Posterior cingulate gyrus (tissue), 11 donors: ENCODE measurements at places on chromosomes 13 and 19.

GRCh38 chr13:44768239-44768638 is 192.1 kb upstream of the TSC22D1 start:
- DNase-seq: no peak

- DNase-seq: no peak
Observed at GRCh38 chr19:5253406-5254110, 87.1 kb downstream of the PTPRS start.

DNA sequence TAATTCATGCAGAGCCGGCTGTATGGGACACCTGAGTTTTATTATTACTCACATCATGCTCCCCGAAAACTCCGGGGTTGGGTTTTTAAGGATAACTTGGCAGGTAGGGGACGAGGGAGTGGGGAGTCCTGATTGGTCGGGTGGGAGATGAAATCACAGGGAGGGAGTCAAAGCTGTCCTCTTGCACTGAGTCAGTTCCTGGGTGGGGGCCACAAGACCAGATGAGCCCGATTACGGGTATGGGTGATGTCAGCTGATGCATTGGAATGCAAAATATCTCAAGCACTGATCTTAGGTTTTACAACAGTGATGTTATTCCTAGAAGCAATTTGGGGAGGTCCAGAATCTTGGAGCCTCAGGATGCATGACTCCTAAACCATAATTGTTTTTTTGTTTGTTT is 18.6 kb upstream of the COG3 start:
- DNase-seq: no peak

GRCh38 chr13:103663996-103664395 is 597.8 kb upstream of the SLC10A2 start:
- no peak for DNase-seq

DNA sequence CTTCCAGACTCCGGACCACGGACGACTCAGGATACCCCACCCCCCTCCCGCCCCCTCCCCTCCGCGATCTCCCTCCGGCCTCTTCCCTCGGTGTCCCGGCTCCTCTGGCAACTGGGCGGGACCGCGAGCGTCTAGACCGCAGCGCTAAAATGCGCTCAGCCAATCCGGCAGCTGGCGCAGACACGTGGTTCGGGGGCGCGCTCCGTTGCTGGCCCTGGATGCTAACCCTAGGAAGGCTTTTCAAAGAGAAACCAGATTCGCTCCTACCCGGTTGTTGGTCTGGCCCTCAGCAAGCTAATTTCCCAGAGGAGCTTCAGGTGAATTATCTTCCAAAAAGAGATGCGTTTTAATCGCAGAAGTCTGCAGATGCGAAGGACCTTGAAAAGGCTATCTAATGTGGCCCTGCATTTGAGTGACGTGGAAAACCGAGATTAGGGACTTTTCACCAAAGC is at the start of gene DZIP1:
Gene DZIP1, minus strand, starts transcription at position 106 of the 452 bp plus-strand sequence. CDS start 2,677 bp downstream, outside the sequence.
- DNase-seq: peak; percentile 59

DNA sequence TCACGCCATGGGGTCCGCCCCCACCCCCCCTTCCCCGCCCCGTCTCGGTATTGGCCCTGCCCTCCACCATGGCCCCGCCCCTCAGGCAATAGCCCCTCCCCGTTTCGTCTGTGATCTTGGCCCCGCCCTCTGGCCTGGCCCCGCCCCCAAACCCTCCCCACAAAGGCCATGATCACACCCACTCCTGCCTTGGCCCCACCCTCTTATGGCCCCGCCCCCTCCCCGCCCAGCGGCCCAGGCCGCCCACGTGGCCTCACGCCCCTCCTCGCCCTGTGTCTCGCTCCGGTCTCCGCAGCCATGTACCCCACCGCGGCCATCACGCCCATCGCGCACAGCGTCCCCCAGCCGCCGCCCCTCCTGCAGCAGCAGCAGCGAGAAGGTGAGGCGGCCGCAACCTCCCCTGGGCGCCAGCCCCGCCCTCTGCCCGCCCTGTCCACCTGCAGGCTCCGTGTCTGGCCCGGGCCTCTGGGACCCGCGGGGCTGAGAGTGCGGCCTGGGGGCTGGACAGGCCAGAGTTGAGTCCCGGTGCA is 61.3 kb downstream of the CELF5 start:
- DNase-seq: no peak

- DNase-seq: no peak
Observed at GRCh38 chr19:28960986-28961705, 251.8 kb downstream of the UQCRFS1 start.

DNA sequence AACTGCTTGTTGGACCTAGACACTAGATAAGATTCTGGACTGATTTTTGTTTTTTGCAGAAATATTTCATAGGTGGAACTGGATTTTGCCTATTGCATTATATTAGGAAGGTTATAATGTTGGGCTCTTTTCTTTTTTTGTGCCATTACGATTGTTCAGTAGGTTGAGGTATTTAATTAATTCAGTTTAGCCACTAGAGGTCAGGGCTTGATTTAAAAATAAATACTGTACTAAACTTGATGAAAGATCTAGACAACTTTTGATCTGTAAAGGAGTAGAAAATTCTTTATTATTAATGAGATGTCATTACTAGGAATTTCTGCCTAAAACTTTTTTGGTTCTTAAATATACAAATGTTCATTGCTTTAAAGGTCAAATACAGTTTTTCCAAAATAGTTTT is 15.2 kb upstream of the SUPT20H start:
- no peak for DNase-seq

- DNase-seq: no peak
Observed at GRCh38 chr13:36822785-36823184, 3.8 kb downstream of the RFXAP start.

DNA sequence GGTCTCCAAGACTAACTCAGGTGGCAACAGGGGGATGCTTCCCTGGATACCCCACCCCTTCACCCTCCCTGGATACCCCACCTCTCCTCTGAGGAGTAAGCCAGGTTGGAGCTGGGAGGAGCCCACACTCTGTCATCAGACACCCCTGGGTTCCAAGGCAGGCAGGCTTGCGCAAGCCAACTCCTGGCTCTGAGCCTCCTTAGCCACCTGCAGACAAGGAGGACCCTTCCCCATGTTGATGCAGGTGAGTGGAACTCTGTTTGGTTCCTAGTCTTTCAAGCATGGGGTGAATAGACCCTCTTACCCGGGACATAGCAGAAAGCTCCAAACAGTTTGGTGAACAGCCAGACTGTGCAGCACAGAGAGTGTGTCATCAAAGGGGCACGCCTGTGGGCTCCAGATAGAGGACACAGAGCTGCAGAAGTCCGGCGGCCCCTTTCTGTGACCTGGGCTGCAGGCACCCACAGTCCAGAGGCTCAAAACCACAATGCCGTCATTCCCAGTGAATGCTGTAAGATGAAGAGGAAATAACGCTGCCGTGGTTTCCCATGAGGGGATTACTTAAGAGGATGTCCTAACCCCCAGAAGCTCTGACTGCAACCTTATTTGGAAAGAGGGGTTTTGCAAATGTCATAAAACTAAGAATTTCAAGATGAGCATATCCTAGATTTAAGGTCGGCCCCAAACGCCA is 12.1 kb upstream of the HAS1 start:
- DNase-seq: no peak

- no peak for DNase-seq
Observed at GRCh38 chr19:41801792-41802211, 5.4 kb downstream of the CEACAM3 start.

GRCh38 chr13:105349082-105349723 is 1186.3 kb downstream of the EFNB2 start:
- DNase-seq: no peak

DNA sequence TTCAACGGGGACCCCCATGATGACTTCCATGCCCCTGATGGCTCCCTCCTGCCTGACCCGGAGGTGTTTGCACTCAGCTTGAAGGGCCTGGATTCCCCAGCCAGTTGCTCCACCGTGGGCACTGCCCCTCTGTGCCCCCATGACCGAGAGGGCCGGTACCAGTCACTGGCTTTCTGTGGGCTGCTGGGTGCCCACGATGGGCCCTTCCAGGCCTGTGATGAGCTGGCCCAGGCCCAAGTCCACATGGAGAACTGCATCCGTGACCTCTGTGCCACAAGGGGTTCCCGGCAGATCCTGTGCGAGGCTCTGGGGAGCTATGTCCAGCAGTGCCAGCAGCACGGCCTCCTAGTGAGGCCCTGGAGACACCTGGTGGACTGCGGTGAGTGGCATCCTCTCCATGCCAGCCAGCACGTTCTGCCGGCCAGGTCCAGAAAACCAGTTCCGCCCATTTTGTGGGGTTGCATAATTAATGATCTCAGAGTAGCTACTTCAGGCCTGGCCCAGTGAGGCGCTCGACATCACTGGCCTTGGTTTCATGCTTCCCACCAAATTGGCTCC is 34.9 kb upstream of the FXYD3 start:
- DNase-seq: no peak

DNA sequence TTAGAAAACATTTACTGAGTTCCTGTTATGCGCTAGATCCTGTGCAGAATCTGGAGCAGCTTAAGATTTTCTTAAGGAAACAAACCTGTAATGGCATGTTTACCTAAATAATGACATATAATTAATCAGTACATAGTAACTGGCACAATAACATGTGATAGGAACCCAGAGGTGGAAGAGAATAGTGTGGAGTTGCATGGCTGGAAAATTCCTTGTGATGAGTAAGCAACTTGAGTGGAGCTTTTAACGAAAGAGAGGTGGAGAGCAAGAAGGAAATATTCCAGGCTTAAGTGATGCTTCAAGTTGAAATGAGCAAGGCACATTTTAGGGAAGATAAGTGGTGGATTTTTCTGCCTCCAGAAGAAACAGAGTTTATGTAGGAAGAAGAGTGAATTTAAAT is 9.2 kb upstream of the GPC5 start:
- no peak for DNase-seq

- no peak for DNase-seq
Observed at GRCh38 chr19:22263121-22263520, 23.1 kb upstream of the ZNF729 start.

DNA sequence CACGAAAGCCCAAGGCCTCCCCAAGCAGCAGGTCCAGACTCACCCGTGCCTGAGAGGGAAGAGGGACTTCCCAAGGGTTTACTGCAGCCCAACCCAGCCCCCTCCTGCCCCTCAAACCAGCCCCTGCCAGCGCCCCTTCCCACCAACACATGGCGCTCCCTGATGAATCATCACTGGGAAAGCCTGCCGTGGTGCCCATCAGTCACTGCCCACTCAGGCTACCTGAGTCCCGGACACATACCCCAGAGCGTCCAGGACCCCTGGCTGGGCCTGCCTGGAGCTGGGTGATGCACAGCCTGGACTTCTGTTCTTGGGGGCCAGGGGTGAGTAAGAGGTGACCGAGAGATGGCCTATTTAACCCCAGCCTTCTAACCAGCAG is 60.6 kb downstream of the MLLT1 start:
- DNase-seq: no peak

DNA sequence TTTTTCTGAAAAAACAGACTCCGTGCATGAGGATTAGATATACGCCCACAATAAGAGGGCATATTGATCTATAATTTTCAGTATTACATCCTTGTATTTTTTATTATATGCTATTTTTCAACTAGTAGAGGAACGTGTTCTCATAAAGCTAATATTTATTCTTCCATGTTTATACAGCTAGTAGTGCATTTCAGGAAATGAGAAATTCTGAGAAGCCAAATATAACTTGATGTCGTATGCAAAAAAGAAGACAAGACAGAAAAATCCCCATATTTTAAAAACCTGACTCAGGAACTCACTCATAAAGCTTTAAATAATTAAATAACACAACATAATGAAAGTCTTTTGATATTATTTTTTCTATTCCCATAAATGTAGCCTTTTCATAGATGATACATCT is 308.6 kb downstream of the ENOX1 start:
- no peak for DNase-seq

DNA sequence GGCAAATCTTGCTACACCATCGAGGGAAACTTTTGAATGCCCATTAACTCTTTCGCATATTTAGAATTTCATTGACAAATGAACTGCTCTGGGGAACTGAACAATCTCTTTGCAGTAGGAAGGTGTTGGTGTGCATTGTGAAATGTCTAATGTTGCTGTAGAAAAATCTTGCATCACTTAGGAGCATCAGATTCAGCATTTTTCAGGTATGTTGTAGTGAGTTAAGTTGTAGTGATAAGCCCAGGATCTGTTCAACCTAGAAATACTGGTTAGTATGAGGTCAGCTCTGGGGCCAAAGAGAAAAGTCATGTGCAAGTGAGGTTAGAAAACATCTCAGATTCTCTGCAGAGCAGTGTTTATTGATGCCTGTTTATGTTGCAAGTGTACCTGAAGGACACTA is 4.1 kb downstream of the FRY start:
- no peak for DNase-seq

- DNase-seq: no peak
Observed at GRCh38 chr19:55644842-55645511, 1.5 kb downstream of the ZNF581 start.

GRCh38 chr13:77828799-77829198 is 89.8 kb downstream of the EDNRB start:
- no peak for DNase-seq

- no peak for DNase-seq
Observed at GRCh38 chr13:74040200-74040599, 94.0 kb downstream of the KLF12 start.

DNA sequence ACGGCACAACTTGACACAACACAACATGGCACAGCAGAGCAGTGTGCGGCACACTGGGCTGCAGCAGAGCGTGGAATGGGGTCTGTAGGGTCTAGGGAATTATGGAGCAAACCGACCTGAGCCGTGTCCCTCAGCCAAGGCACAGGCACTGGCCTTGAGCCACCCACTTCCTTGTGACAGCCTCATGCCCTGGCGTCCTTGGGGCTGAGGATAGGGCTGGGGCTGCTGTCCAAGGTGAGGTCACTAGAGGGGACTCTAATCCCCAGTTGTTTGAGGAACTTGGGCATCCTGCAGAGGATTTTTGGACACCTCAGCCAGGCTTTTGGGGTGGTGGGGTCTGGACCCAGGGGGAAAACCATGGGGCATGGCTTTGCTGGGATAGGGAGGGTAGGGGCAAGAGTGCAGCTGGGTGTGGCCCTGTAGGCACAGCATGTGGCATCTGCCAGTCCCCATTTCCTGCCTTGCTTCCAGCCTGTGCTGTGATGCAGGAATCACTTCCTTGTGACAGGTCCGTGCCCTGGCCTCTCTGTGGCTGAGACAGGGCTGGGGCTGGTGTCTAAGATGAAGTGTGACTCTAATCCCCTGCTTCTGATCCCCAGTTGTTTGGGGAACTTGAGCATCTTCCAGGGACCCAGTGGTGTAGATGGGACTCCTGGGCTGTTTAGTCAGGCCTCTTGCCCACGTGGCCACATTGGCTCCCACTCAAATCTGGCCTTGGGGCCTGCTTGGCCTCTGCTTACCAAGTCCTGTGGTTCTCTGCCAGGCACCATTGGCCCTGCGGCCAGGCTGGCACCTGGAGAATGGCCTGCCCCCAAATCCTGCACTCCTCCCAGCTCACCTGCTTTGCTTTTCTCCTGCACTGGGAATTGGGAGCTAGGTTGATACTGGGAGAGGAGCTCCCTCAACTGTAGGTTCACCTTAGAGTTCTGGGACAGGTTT is 78.5 kb downstream of the SCGB2B2 start:
- no peak for DNase-seq

DNA sequence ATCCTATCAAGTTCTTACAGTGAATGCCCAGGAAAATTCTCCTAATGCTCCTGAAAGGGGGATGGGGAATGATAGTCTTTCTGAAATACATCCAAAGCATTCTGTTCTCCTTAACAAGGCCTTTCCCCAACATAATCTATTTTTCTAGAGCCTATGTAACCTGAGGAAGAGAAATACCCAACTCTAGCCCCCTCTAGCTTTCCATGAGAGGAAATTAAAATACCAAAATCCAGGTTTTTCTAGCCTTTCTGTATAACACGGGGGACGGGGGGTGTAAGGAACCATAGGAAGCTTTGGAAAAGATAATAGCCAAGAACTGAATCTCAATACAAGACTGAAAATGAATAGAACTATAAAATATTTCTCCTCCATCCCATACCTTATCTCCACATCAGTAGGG is 815.9 kb downstream of the SLITRK6 start:
- no peak for DNase-seq

- DNase-seq: no peak
Observed at GRCh38 chr13:51715613-51716012, 88.3 kb downstream of the DHRS12 start.
